GM12864 (cell line): ENCODE measurements at places on chromosomes 16 and 17.

DNA sequence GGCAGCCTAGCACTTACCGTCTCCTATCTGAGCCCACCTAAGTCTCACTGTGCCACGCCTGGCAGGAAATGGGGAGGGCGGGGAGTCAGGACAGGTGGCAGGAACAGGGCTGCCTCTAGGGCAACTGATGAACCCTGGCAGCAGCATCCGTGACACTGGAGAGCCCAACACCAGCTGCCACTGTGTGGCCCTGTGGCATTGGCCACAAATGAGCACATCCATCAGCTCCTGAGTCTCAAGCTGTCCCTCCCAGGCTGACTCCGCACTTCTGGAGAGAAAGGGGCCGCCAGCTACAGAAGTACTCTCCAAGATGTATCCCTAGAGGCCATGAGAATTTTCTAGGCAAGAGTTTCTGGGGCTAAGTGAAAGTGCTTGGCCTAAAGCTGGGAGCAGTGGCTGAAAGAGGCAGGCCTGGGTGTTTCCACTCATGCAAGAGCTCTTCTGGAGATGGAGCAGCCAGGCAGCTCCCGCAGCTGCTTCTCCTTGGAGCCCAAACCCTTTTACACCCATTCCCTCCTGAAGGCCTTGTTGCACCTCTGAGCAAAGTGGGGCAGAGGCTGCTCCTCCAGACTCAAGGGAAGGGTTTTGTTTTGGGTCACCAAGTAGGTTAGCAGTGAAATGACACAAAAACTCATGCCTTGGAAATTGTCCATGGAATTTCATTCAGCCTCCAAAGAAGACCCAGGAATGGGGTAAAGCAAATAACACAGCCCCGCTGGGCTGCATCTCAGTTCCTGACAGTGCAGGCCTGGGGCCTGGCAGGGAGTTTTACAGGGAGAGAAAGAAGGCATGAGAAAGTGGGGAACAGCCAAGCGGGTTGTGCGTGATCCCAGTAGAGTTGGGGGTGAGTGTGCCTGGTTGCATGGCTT is 25.8 kb downstream of the PEMT start:
- no peak for DNase-seq

- DNase-seq: no peak
Measured at GRCh38 chr16:4371357-4372000, at the start of gene VASN. VASN (plus strand) TSS chr16:4371848; CDS start chr16:4380878, 9,030 bp downstream.

DNA sequence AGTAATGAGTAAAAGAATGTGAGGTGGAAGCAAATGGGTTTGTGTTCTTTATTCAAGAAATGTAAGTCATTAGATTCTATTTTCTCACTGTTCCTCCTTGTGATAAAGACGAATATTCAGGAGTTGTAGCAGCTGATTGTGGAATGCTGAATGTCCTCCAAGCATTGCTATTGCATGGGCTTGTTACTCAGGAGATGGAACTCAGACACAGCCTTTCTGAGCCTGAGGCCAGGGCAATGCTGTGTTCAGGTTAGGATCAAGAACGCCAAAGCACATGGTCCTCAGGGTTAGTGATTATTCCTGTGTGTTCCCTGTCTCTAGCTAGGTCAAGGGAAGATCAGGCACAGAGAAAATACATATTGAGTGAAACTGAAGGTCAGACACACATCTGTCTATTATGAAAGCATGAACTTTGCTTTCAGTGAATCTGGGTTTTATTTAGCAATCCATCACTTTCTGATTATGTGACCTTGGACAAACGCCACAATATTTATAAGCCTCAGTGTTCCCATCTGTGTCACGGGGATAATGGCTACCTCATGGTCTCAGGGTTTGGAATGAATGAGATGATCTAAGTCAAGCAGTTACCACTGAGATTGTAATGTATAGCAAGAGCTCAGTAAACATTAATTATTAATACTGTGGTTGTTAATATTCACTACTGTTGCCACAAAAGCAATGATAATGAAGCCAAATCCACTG is 426.8 kb upstream of the DYNLRB2 start:
- DNase-seq: no peak

DNA sequence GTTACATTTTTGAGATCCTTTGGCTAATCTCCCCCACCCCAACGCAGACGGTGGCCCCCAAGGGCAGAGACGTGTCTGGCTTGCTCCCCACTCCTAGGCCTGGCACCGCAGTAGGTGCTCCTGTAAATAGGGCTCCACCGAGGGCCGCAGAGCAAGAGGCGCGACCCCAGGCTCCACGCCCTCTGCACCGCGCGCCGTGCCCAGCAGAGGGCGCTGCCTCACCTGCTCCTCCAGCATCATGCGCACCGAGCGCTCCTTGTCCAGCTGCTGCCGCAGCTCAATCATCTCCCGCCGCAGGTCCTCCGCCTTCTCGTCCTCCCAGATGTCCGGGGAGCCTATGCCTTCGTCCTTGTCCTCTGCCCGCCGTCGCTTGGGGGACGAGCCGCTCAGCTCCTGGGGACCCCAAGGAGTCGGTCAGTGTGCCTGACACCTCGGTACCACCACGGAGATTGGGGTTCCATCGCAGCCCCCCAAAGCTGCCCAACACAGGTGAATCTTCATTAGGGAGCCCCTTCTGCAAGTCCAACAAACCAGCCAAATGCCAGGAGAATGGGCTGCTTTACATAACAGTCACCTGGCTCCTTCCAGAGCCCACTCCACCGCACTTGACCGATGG is 11.2 kb downstream of the TFAP4 start:
- DNase-seq: no peak

DNA sequence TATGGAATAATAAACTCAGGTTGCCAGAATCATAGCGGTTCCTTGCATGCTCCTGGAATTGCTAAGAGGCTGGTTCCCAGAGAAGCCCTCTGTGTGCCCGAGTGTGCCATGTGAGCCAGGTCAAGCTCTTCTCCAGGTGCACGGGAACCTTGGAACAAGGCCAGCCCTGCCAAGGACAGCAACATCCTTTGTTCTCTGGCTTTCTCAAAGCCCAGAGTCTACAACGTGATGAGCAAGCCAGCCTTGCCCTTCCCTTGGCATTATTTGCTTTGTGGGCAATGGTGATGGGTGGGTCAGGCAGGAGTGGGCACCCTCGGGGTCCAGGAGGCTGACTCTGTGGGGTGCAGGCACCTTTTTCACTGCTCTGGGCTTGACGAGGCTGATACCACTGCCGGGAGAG is 14.2 kb upstream of the SEC14L1 start:
- no peak for DNase-seq

GRCh38 chr17:65143889-65144604 is 6.9 kb downstream of the RGS9 start:
- no peak for DNase-seq
